ENCODE measurements at places on chromosomes 11 and 22. TPM values are rescaled to one million over a fixed set of nuclear protein-coding genes. Genes with fewer than 3 reads are reported as not detected.

Gene PEX26
- 48.2 TPM for total RNA-seq

Gene PRAME
- 0.44 TPM for total RNA-seq

Gene NR1H3
- total RNA-seq, result 34.6 TPM

Gene C1QTNF4
- 15.7 TPM for total RNA-seq

Gene LRP4
- 13.5 TPM for total RNA-seq

Gene OR52H1
- not detected for total RNA-seq

DNA sequence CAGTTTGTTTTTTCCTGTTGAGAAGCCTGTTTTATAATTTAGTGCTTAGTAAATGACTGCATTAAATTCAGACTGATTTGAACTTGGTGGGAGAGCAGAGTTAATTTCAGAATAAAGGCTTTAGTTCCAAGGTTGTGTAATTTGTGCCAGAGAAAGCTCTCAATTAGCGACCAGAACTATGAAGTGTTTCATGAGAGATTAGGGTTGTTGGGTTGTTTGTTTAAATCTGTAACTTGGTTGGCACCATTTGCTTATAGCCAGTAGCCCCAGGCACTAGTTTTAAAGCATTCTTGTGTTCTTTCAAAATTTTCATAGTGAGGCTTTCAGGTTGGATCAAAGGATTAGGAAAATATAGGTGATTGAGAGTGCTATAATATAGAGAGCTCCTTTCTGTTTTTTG, 25.5 kb downstream of the UVRAG start:
- no peak for DNase-seq

DNA sequence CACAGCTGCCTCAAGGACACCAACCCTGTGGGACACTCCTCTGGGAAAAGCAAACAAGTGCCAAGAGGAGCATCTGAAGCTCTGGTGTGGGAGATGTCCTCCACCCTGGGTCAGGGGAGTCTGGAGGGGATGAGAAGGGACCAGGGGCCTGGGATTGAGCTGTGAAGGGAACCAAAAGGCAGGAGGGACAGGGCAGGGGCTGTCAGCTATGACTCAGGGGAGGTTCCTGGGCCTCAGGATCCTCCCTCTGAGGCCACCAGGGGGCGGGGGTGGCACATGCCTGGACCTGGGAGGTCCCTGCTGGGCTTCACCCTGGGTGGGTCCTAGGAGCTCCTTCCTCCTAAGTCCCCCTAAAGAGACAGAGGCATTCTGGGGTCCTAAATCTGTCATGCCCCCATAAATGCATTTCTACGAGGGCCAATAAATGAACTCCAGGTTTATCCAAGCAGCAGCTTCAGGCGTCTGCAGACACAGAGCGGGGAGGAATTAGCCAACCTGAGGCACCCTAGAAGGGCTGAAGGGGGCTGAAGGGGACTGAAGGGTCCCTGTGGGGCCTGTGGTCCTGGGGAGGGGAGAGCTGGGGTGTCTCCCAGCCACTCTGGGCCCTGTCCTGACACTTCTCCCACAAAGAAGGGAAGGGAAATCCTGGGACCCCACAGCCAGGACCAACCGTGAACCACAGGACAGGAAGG, 31.9 kb upstream of the IGLL5 start:
- DNase-seq, result peak; percentile 85

DNA sequence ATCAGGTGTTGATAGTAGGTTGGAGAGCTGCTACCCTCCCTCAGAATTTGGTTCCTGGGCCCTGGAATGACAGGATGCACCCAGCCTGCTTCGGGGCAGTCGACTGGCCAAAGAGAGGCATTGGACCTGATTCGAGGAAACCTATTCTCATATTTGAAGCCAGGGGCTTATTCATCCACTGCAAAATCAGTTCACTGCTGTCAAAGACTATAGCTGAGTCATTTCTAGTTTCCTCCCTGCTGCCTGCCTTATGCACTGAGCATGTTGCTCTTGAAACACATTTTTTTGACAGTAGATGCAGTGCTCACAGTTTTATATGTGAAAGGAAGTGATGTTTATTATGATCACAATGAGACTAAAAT, 565.4 kb downstream of the ETS1 start:
- no peak for DNase-seq

- no peak for DNase-seq
Observed at GRCh38 chr22:22042599-22043295, 60.2 kb upstream of the TOP3B start.

DNA sequence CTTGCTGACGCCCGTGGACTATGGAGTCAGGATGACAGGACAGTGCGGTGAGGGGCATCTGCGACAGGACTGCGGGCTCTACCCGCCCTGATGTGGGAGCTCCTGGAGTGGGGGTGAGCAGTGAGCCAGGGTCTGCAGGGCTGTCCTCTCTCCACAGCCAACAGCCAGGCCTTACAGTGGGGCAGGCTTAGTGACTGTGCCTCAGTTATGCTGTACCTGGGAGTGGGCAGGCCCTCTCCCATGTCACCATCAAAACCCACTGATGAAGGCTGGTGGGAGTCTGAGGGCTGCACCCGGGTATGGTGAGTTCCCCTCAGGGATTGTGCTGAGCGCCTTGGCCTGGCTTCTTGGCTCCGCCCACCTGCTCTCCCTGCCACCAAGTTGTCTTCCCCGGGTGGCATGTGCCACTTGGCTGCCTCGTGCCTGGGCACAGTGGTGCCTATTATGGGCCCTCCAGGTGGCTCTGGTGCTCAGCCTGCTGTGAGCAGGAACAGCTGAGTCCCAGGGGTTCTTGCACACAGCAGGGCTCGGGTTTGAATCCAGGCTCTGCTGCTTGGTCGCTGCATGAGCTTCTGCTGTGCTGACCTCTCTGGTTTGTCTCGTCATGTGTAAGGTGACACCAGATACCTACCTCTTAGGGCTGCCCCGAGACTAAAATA, 4.1 kb upstream of the TRIOBP start:
- DNase-seq, result no peak

DNA sequence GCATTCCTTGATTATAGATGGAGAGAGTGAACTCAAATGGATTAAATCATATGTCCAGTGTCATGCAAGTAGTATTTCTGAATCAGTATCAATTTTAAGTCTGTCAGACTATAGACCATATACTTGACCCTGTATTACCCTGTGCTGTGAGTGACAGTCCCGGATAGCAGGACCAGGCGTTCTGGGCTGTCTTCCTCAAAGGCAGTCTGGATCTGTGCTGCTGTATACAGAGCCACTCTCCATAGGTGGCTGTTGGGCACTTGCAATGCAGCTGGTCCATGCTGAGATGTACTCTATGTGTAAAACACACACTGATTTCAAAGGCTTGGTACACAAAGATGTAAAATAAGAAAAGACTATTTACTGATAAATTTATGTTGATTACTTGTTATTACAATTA, 294.3 kb downstream of the OPCML start:
- DNase-seq, result no peak

DNA sequence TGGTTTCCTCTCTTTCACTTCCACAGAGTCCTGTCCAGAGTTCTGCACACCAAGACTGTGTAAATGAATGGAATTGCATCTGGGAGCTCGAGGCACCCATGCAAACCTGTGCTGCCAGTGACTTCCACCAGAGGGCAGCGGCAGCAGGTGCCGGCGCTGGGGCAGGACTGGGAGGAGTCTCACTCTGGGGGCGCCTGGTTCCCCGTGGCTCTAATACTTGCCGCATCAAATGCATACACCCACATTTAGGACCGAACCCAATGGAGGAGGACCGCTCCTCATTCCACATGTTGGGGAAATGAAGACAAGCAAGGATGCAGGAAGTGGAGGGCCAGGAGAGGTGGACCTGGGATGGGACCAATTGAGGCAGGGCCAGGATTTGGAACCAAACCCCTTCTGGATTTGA, 1.1 kb upstream of the CD6 start:
- DNase-seq, result peak; percentile 85

DNA sequence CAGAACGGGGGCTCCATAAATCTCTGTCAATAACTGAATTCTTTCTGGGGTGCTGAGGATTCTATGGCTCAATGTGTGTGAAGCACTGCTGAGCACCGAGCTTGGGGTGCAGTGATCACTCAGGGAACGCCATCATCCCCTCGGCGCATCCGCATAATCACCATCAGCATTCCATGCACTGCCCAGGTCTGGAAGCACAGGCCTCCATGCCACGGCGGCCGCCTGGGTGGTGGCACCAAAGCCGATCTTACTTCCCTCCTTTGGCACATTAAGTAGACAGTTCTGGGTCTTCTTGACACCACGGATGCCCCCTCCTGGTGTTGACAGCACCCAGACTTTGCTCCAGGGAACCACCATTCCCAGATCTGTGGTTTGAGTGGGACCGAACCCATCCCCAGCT, 15.6 kb downstream of the LTO1 start:
- DNase-seq, result no peak

- DNase-seq, result no peak
Observed at GRCh38 chr11:26023057-26023456, 308.9 kb upstream of the ANO3 start.

GRCh38 chr11:18457450-18457849, 1.8 kb downstream of the LDHAL6A start:
- no peak for DNase-seq

GRCh38 chr11:107876141-107876540, 17.6 kb upstream of the SLC35F2 start:
- no peak for DNase-seq

DNA sequence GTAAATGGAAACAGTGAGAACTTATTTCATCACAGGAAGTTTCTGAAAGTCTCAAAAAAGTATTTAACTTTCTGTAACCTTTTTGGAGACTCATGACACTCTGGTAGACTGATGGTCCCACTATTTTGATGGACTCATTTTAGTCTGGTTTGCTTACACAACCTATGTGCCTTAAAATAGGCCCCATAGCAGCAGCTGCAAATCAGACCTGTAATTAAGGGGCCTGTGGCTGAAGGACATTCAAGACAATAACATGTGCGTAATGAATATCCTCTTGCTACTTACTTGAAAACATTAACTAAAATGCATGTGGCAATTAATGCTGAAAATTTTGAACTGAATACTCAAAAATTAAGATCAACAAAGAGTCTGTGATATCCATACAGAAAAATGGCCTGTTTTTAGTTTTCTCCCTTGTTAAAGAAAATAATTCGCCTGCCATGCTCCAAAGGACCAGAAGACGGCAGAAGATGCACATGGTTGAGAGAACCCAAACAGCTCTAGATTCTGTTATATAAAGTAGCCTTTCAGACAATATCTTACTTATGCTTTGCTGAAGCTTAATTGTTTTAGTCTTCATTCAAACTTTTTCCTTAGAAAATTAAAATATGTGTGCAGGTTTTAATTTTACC, 568.5 kb downstream of the KCNA4 start:
- peak; percentile 59 for DNase-seq

DNA sequence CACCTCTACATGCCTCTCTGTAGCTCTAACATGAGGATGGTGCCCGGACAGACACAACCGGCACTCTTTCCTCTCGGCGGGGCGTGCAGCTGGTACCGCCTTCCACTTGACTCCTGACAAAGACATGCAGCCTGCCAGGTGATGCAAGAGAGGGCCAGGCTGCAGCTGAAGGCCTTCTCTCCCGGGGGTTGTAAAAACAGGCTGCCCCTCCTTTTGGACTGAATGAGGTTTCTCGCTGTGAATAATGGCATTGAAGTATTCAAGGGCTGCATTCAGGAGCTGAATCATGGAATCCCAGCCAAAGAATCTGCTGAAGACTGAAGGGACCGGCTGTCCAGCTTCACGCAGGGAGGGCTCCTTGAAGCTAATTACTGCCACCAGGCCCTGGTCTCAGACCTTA, 110.9 kb downstream of the GALNT18 start:
- DNase-seq, result no peak

DNA sequence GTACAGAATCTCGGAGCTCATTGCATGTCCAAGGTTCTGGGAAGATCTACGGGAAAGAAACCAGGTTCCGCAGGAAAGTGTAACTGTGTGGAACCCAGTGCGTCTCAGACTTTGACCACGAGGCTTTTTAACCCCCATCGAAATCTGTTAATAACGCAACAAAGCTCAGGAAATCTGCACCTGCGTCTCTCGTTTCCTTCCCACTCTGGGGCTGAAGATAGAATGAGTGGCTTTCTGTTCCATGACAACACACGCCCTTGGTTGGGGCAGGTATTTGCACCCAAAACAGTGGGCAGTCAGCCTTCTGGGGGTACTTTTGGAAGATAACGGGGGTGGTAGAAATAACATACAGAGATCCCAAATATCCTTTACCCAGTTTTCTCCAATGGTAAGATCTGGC, 38.5 kb downstream of the ISX start:
- DNase-seq, result peak; percentile 17

All from endodermal cell (in vitro differentiated cells).